GM20000 (cell line): ENCODE measurements at places on chromosomes 6 and 20.

GRCh38 chr6:34839666-34840352 is 47.9 kb downstream of the BLTP3A start:
- no peak for DNase-seq

GRCh38 chr20:23077277-23077676 is 8.8 kb downstream of the CD93 start:
- no peak for DNase-seq

GRCh38 chr6:44065443-44066140 is 61.7 kb downstream of the MRPL14 start:
- no peak for DNase-seq

GRCh38 chr6:128569732-128570679 is 49.6 kb upstream of the PTPRK start:
- no peak for DNase-seq

- DNase-seq: no peak
These were observed 97.8 kb upstream of the JAG1 start for GRCh38 chr20:10771435-10772140.

DNA sequence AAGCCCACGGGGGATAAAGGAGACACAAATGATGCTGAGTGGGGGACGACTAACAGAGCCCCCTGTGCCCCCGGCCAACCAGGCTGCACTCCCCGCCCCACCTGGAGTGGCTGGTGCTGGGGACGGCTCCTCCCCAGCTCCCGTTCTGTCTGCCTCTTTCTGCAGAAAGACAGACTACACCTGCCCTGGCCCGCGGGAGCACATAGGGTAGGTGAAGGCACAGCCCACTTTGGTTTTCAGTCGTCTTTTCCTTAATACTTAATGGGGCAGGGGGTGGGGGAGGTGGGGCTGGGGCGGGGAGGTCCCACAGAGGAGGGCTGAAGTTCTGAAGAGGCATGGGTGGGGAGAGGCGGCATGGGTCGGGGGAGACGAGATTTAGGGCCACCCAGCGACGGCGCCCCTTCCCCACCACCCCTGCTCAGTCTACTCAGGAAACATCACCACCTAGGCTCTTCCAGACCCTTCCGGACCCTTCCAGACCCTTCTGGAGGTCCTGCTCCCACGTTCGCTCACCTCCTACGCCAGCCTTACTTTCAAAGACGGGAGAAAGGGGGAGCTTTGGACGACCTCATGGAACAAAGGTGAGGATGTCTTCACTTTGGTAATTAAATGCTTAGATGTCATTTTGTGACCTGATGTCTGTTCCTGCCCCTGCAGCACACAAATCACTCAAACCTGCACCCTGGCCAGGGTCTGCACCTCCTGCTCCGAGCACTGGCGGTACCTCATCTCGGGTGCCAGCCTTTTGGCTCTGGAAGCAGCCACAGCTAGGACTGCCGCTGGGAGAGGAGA is 21.2 kb upstream of the FRMD1 start:
- DNase-seq: no peak

DNA sequence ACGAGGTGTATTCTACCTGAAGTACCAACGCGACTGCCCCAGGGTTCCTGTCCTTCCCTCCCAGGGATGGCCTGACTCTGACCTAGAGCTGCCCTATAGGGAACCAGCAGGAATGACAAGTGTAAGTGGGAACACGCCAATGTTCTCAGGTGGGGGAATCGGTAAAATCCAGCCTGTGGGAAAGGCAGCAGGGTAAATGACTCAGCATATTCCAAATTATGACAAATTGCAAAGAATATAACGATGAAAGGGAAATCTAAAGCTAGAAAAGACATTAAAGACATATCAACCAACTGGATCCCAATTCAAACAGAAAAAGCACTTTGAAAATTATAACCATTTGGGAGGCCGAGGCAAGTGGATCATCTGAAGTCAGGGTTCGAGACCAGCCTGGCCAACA is 41.8 kb downstream of the KIF16B start:
- DNase-seq: no peak
